Bladder microvascular endothelial cell (primary cell): ENCODE measurements at places on chromosomes 16 and 17. TPM values are rescaled to one million over a fixed set of nuclear protein-coding genes. Genes with fewer than 3 reads are reported as not detected.

Gene CEP112
- total RNA-seq: 12.3 and 16.0 TPM in 2 replicates

Gene CBLN1
- not detected in 2 replicates for total RNA-seq

Gene CD300LB
- not detected in 2 replicates for total RNA-seq

Gene HBA2
- total RNA-seq: 0.32 TPM in 1 of 2 replicates, not detected in the other

Gene OTOP2
- total RNA-seq: not detected in 2 replicates
